ENCODE measurements at places on chromosomes 1 and 21. TPM values are rescaled to one million over a fixed set of nuclear protein-coding genes. Genes with fewer than 3 reads are reported as not detected.

DNA sequence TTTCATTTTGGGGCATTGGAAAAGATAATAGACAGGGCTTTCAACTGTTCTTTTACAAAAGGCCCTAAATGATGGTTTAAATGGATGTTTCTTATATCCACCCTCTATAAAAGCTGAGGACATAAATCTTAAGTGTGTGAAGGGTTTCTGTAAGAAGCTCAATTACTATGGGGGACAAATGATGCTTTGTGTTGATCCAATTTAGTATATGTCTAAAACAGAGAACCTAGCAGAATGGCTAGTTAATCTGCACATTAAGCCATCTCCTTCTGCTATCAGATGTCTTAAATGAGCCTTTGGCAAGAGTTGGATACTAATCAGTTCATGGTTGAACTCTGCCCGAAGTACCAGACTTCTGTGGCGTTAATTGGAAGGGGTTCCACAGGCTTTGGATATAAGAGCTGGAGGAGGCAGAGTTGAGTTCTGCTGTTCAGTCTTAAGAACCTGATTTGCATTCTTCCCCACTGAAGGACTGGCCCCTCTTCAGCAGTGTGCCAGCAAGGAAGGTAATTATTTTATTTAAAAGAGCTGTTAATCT, 43.1 kb downstream of the PTGFRN start:
- no peak overlapping the region for H3K4me3 ChIP-seq
- no peaks in the 10 kb centered on the region for H3K4me1 ChIP-seq
- no peaks in the 10 kb centered on the region for H3K27me3 ChIP-seq

The RGS4 gene
- total RNA-seq: 17.7 TPM

DNA sequence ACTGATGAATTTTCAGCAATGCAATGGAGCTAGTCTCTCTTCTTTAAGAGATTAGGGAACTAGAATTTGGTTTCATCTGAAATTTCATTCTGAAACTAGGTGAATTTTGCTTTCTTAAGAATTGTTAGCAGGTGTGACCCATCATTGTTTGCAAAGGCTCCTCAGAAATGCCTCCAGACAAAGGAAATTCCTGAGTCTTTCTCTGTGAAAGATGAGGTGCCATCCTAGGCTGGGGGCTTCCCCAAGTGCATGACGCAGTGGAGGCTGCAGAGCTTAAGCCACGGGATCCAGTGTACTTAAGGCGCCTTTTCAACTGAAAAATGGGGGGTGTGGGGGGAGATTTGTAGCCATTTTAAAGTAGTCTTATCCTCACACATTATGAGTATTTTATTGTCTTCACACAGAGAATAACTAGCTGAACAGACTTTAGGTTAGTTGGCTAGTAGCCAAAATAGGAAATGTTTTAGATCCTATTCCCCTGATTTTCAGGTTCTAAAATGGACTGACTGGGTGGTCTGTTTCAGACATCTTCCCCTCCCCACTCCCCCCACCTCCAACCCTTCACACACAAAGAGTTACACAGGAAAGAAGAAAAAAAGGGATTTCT, 202.0 kb downstream of the NFIA start:
- H3K4me1 ChIP-seq: peaks cover 19% of the 10 kb centered on the region
- no peak overlapping the region for H3K27ac ChIP-seq
- DNase-seq: no peak

GRCh38 chr1:2840036-2840809, 38.7 kb upstream of the TTC34 start:
- DNase-seq: no peak
- H3K4me3 ChIP-seq: no peak overlapping the region
- H3K36me3 ChIP-seq: no peaks in the 10 kb centered on the region
- H3K27me3 ChIP-seq: peaks cover 2% of the 10 kb centered on the region
- no peak overlapping the region for H3K27ac ChIP-seq

The GCSAML gene
- 0.08 TPM for total RNA-seq

GRCh38 chr1:205994346-205994745, 8.8 kb downstream of the RAB7B start:
- no peaks in the 10 kb centered on the region for H3K27me3 ChIP-seq
- H3K27ac ChIP-seq: no peak overlapping the region
- H3K36me3 ChIP-seq: no peaks in the 10 kb centered on the region
- no peaks in the 10 kb centered on the region for H3K4me1 ChIP-seq
- H3K4me3 ChIP-seq: no peak overlapping the region

The PPIAL4G gene
- not detected for total RNA-seq

DNA sequence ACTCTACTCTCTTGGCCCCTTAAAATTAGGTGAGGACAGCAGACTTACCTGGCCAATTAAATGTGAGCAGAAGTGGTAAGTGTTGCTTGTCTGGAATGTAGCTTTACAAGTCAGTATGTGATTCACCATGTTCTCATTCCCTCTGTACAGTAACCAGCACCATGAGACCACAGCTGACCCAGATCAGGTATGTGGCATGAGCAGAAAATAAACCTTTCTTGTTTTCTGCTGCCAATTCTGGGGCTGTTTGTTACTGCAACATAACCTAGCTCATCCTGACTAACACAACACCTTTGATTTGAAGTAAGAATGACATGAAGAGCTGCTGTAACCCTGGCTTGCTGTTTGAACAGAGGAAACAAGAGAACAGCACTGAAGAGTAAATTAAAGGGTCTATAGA, 24.9 kb downstream of the ITPKB start:
- H3K4me1 ChIP-seq: peaks cover 66% of the 10 kb centered on the region
- H3K36me3 ChIP-seq: no peaks in the 10 kb centered on the region
- H3K27ac ChIP-seq: no peak overlapping the region
- H3K27me3 ChIP-seq: no peaks in the 10 kb centered on the region
- DNase-seq: no peak

DNA sequence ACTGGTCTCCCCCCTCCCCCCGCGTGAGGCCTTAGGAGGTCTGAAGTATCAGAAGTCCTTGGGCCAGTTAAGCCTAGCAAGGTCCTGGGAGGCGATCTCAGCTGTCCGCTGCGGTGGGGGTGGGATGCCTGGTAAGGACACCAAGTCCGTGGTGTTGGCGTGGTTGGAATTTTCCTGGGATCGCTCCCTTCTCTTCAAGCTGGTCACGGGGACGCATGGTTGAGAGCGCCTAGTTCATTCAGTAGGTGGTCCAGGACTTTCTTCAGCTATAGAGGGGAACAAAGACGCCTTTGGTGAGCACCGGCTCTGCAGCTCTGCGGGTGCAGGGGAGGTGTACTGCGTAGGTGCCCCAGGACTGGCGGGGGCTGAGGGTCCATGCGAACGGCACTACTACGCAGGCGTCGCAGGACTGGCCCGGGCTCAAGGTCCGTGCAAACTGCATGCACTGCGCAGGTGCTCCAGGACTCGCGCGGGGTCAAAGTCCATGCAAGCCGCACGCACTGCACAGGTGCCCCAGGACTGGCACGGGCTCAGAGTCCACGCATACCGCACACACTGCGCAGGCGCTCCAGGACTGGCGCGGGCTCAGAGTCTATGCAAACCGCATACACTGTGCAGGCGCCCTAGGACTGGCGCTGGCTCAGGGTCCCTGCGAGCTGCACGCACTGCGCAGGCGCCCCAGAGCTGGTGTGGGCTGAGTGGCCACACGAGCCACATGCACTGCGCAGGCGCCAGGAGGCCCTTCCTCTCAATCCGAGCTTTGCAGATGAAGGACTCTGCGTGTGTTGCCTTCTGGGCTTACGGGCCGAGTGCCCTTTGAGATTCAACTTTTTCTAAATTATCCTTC, 36.6 kb upstream of the HMGN1 start:
- no peaks in the 10 kb centered on the region for H3K27me3 ChIP-seq
- H3K36me3 ChIP-seq: peaks cover 2% of the 10 kb centered on the region
- H3K27ac ChIP-seq: peak overlapping the region; percentile 84

- no peaks in the 10 kb centered on the region for H3K27me3 ChIP-seq
- DNase-seq: no peak
- no peaks in the 10 kb centered on the region for H3K36me3 ChIP-seq
- H3K4me3 ChIP-seq: no peak overlapping the region
- no peaks in the 10 kb centered on the region for H3K4me1 ChIP-seq
- no peak overlapping the region for H3K27ac ChIP-seq
These were observed 33.6 kb upstream of the FMN2 start for GRCh38 chr1:240058049-240058448.

GRCh38 chr1:156816561-156817328, at the start of gene SH2D2A:
TSS of gene SH2D2A (minus strand) at chr1:156816848. CDS start at chr1:156816708, 140 bp downstream.
- H3K36me3 ChIP-seq: no peaks in the 10 kb centered on the region
- peak within 1 kb of the TSS; percentile 3 for H3K4me3 ChIP-seq
- peak within 1 kb of the TSS; percentile 84 for H3K27ac ChIP-seq
- peaks cover 6% of the 10 kb centered on the region for H3K4me1 ChIP-seq

DNA sequence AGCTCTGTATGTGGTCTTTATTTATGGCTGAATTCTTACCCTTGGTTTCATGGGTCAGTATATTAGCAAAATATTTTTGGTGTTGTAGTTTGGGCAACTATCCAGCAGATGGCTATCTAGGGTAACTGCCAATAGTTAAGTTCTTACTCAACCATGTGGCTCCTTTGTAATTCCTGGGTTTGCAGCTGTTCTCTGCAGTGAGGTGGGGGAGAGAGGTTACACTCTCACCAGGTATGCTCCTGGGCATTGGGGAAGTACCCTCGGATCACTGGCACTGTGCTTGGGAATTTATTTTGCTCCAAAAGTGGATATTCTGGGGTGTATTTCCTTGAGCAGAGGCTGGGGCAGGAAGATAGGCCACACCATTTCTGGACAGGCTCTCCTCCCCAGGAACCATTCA, 436.7 kb upstream of the TMPRSS15 start:
- no peaks in the 10 kb centered on the region for H3K36me3 ChIP-seq
- no peaks in the 10 kb centered on the region for H3K4me1 ChIP-seq
- H3K27ac ChIP-seq: no peak overlapping the region
- no peak overlapping the region for H3K4me3 ChIP-seq

The HMGCL gene
- total RNA-seq: 41.1 TPM

The OR10J1 gene
- total RNA-seq: not detected

- peaks cover 45% of the 10 kb centered on the region for H3K36me3 ChIP-seq
- H3K27me3 ChIP-seq: no peaks in the 10 kb centered on the region
- H3K27ac ChIP-seq: no peak overlapping the region
- no peak overlapping the region for H3K4me3 ChIP-seq
These were observed 7.1 kb upstream of the CLDN19 start for GRCh38 chr1:42747125-42747524.

The C1QTNF12 gene
- not detected for total RNA-seq

The KRTAP7-1 gene
- not detected for total RNA-seq

The SHE gene
- 11.6 TPM for total RNA-seq

DNA sequence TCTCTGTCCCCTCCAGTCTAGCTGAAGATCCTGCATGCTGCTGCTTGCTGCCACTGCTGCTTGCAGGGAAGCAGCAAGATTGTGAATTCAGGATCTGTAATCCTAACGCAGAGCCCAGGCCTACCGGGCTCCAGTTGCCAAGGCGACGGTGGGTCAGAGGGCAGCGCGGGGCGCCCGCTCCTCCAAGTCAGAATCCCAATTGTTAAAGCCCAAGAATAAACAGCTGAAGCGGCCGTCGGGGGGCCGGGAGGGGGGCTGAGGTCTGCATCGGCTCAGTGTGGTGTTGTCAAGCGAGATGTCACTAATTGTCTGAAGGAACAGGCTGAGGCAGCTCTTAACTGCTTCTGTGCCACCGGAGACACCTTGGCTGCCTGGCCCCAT, 36.8 kb downstream of the AHDC1 start:
- H3K27me3 ChIP-seq: no peaks in the 10 kb centered on the region
- H3K4me3 ChIP-seq: no peak overlapping the region
- no peaks in the 10 kb centered on the region for H3K36me3 ChIP-seq
- DNase-seq: no peak
- H3K4me1 ChIP-seq: peaks cover 98% of the 10 kb centered on the region
- H3K27ac ChIP-seq: peak overlapping the region; percentile 94

The TNFAIP8L2 gene
- total RNA-seq: 0.60 TPM

The ADCY10 gene
- 0.67 TPM for total RNA-seq

Data from heart left ventricle (tissue), 16 donors.